Stimulated activated CD4-positive, alpha-beta T cell treated with anti-CD3 and anti-CD28 coated beads, Interleukin-1b, Interleukin-23, amount 100 ng/mL, for 1 hour (primary cell): ENCODE measurements at places on chromosomes 4 and X.

DNA sequence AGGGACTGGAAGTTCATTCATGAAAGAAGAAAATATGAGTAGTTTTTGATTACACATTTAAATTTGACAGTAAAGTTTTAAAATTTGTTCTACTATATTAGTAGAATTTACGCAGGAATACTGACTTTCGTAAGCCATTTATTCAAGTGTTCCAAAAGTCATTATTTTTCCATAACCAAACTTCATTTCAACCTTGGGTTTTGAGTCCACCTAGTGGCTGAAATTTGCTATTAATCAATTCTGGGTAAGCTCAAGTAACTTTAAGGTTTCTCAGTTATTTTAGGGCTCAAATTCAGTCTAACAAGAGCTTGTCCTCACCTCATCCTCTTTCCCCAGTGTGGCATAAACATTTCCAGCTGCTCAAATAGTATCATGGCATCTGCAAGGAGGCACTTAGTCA is 175.4 kb downstream of the SH3BGRL start:
- no peak for DNase-seq

GRCh38 chr4:4425696-4426095 is 38.8 kb downstream of the NSG1 start:
- DNase-seq = no peak

DNA sequence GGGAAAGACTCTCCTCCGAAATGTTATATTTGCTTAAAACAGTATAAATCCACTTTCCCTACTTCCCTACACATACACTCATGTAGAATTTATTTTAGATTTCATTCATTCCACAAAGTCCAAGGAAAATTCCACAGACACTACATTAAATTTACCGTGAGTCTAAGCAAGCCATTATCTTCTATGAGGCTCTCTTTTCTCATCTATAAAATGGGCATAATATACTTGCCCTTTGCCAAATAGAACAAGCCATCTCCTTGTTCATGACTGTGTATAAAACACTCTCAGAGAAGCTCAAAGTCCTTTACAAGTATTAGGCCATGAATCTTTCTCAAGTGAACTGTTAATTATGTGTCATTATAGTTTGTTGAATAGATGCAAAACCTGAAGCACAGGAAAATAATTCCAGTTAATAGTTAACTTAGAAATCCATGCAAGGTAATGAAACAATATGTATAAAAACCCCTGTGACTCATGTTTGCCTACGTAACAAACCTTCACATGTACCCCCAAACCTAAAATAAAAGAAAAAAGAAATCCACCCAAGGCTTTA is 10.7 kb downstream of the TEC start:
- no peak for DNase-seq

DNA sequence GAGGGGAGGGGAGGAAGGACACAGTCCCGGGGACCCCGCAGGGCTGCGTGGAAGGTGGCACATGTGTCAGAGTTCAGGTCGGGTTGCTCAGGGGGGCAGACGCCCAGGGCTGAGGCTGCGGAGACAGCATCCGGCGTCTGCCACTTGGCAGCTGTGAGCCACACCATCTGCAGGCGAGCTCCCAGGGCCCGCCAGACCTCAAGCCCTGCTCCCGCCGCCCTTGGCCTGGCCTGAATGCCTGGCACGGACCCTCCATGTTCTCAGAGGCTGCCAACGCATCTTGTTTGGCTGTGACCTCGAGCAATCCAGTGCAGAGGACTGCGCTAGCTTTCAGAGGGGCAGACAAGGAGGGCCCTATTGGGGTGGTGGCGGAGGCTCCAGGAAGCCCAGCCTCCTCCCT is 5.1 kb downstream of the BGN start:
- DNase-seq = no peak

DNA sequence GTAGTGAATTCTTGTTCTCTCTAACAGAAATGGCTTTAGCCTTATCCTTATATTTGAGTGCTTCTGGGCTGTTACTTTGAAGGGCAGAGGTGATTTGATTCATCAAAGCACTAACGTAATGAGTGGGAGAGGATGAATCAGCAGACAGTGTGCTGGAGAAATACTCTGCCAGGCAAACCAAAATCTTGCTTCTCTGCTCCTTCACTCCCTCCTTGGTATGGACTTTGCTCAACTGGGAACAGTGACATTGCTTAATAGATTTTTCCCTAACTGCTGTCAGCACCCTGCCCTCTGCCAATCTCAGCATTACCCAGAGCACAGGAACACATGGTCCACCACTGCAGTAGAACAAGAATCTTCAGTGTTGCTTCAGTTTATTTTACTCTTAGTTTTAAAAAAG is 56.0 kb downstream of the PDLIM5 start:
- DNase-seq = no peak

- no peak for DNase-seq
Measured at GRCh38 chr4:112515198-112516065, 548 bp downstream of the NEUROG2 start.

GRCh38 chr4:128782875-128783614 is 26.5 kb upstream of the JADE1 start:
- no peak for DNase-seq

DNA sequence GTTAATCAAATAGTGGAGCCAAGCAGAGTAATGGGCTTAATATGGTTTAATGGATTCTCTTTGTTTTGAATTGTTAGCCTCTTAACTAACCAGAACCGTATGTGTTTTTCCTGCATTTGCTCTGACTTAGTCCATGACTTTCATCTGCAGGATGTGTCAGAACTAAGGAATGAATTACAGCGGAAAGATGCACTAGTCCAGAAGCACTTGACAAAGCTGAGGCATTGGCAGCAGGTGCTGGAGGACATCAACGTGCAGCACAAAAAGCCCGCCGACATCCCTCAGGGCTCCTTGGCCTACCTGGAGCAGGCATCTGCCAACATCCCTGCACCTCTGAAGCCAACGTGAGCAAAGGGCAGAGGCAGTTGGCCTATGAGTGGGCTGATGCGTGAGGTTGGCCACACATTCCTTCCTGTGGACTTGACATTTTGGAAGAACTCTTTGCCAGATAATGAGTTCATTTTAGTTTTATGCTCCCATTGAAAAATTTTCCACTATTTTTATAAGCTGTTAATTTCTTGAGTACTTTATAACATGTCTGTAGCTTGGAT is 9.1 kb downstream of the MED28 start:
- no peak for DNase-seq
